ENCODE measurements at places on chromosomes 5 and 9. TPM values are rescaled to one million over a fixed set of nuclear protein-coding genes. Genes with fewer than 3 reads are reported as not detected.

The ZNF608 gene
- 1.3 TPM for total RNA-seq

The MCTP1 gene
- not detected for total RNA-seq

The KIAA0825 gene
- 2.9 TPM for total RNA-seq

The DNAJC18 gene
- 6.4 TPM for total RNA-seq

The ACOT12 gene
- not detected for total RNA-seq

The RAD1 gene
- 18.9 TPM for total RNA-seq

The PDGFRB gene
- total RNA-seq: 1.8 TPM

The FRMD3 gene
- 0.55 TPM for total RNA-seq

The OLFML2A gene
- total RNA-seq: 0.13 TPM

The SPINK13 gene
- total RNA-seq: not detected

The SGCD gene
- 0.22 TPM for total RNA-seq

The AIF1L gene
- total RNA-seq: 0.67 TPM

GRCh38 chr5:83011985-83012384 lies 65.2 kb downstream of the TMEM167A start:
- no peaks in the 10 kb centered on the region for H3K4me1 ChIP-seq
- no peaks in the 10 kb centered on the region for H3K36me3 ChIP-seq
- no peak overlapping the region for H3K27ac ChIP-seq
- no peaks in the 10 kb centered on the region for H3K27me3 ChIP-seq
- no peak overlapping the region for H3K4me3 ChIP-seq
- no peak for DNase-seq

DNA sequence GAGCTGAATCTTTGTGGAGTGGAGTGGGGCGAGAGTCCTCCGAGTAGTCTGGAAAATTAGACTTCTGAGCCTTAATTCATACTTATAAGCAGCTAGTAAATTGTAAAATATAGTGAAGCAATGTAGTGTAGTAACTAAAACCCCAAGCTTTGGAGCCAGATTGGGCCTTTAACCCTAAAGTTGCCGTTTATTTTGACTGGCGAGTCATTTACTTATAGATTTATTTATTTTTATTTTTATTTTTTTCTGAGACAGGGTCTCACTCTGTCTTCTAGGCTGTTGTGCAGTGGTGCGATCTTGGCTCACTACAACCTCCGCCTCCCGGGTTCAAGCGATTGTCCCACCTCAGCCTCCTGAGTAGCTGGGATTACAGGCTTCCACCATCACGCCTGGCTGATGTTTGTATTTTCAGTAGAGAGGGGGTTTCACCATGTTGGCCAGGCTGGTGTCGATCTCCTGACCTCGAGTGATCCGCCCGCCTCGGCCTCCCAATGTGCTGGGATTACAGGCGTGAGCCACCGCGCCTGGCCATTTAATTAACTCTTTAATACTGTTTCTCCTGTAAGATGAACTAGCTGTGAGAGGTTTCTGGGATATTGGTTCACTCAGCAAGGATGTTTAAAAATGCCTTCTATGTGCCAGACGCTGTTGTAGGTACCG lies 687 bp upstream of the RPS23 start:
- H3K4me1 ChIP-seq: peaks cover 17% of the 10 kb centered on the region
- no peak for DNase-seq
- peak overlapping the region; percentile 87 for H3K4me3 ChIP-seq
- peaks cover 3% of the 10 kb centered on the region for H3K36me3 ChIP-seq

DNA sequence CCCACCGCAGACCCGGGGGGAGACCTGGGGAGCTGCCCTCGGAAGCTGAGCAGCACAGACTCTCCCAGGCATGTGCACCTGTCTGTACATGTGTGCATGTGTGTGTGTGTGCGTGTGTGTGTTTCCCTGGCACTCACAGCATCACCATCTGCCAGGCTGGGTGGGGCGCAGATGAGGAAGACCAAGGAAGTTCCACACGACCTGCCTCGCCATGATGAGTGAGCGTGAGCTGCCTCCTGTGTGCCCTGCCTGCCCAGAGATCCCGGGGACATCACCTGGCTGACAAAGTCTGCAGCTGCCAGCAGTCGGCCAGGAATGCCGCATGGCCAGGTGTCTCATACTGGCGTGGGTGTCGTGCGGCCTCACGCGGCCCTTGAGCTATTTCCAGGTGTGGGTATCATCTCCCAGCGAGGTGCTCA lies 4.0 kb upstream of the GPSM1 start:
- DNase-seq: no peak
- H3K4me1 ChIP-seq: peaks cover 24% of the 10 kb centered on the region
- no peak overlapping the region for H3K4me3 ChIP-seq
- no peak overlapping the region for H3K27ac ChIP-seq
- H3K36me3 ChIP-seq: no peaks in the 10 kb centered on the region

DNA sequence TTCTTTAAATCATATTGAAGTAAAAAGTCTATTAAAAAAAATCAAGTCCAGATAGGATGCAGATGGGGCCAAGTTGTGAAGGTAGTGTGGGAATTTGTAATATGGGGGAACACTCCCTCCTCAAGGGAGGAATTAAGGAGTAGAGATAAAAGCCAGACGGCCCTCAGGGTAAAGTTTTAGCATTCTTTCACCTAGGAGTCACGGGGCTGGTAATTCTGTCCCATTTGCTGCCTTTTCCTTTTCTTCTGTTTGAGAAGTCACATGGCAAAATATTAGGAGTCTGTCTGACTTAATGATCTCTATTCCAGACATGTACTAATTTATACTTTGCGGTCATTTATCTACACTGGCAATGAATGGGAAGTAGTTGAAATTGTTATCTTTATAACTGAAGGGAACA lies 61.9 kb downstream of the SNX24 start:
- H3K36me3 ChIP-seq: no peaks in the 10 kb centered on the region
- H3K27me3 ChIP-seq: no peaks in the 10 kb centered on the region
- no peak overlapping the region for H3K27ac ChIP-seq
- DNase-seq: no peak

- no peaks in the 10 kb centered on the region for H3K36me3 ChIP-seq
- H3K27ac ChIP-seq: no peak overlapping the region
- no peaks in the 10 kb centered on the region for H3K4me1 ChIP-seq
- DNase-seq: no peak
- H3K27me3 ChIP-seq: no peaks in the 10 kb centered on the region
These were observed 268.5 kb downstream of the ARRDC3 start for GRCh38 chr5:91114658-91115057.

DNA sequence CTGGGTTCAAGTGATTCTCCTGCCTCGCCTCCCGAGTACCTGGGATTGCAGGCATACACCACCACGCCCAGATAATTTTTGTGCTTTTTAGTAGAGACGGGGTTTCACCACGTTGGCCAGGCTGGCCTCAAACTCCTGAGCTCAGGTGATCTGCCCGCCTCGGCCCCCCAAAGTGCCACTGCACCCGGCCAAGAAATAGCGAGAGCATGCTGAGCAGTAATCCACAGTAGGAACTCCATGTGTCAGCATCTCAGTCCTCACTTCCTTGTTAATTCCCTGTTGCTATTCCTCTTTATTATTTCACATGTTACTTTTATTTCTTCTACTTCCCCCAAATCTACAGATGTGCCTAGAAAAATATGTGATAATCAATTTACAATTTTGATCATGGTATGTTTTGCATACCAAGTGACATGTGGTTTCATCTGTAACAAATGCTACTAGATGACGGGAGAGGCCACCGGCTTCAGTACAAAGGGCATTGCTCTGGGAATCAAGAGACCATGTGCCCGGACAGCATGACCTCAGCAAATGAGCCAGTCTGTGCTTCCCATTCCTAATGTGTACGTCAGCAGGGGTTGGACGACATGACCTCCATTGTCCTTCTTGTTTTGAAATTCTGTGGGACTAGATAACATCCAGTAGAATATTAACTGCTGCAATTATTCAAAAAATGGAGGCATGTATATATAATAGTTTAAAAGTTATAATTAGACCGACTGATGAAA lies 61.6 kb downstream of the FNBP1 start:
- peaks cover 3% of the 10 kb centered on the region for H3K4me1 ChIP-seq
- H3K4me3 ChIP-seq: no peak overlapping the region
- DNase-seq: no peak
- no peaks in the 10 kb centered on the region for H3K27me3 ChIP-seq
- no peaks in the 10 kb centered on the region for H3K36me3 ChIP-seq

GRCh38 chr5:150219861-150220260 lies 30.0 kb downstream of the SLC6A7 start:
- no peaks in the 10 kb centered on the region for H3K36me3 ChIP-seq
- H3K27me3 ChIP-seq: peaks cover 44% of the 10 kb centered on the region
- H3K27ac ChIP-seq: no peak overlapping the region
- DNase-seq: no peak

- no peak overlapping the region for H3K4me3 ChIP-seq
- H3K27me3 ChIP-seq: no peaks in the 10 kb centered on the region
- H3K27ac ChIP-seq: no peak overlapping the region
These were observed 217.5 kb downstream of the MAN2A1 start for GRCh38 chr5:109907189-109907588.

GRCh38 chr5:6752782-6753181 lies 39.5 kb downstream of the TENT4A start:
- H3K27me3 ChIP-seq: no peaks in the 10 kb centered on the region
- peaks cover 39% of the 10 kb centered on the region for H3K36me3 ChIP-seq
- no peak overlapping the region for H3K4me3 ChIP-seq
- H3K27ac ChIP-seq: no peak overlapping the region

- H3K27ac ChIP-seq: peak overlapping the region; percentile 63
- H3K36me3 ChIP-seq: peaks cover 36% of the 10 kb centered on the region
- H3K4me1 ChIP-seq: no peaks in the 10 kb centered on the region
- H3K27me3 ChIP-seq: no peaks in the 10 kb centered on the region
- DNase-seq: peak; percentile 15
These were observed 13.3 kb downstream of the SLC25A46 start for GRCh38 chr5:110751902-110752762.

GRCh38 chr5:122093415-122094180 lies 15.5 kb upstream of the LOX start:
- no peaks in the 10 kb centered on the region for H3K4me1 ChIP-seq
- H3K36me3 ChIP-seq: no peaks in the 10 kb centered on the region
- H3K27me3 ChIP-seq: no peaks in the 10 kb centered on the region
- H3K27ac ChIP-seq: no peak overlapping the region
- H3K4me3 ChIP-seq: no peak overlapping the region

DNA sequence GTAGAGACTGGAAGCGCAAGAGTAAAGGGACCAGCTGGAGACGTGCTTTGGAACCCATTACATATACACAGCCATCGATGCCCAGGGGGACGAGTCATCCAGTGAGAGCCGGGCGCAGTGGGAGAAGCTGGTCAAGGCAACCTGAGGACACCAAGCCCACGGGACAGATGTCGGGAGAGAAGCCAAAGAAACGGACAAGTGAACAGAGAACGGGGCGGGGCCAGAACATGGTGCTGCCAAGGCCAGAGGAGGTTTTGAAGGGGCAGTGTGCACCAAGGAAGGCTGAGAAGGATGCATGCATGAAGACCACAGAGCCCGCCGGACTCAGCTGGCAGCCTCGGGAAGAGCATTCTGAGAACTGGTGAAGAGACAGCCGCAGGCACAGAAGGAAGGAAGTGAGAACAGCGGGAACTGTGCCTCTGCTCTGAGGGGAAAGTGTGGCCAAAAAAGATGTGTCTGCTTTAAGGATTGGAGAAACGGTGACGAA lies 20.3 kb downstream of the CAMSAP1 start:
- H3K27ac ChIP-seq: peak overlapping the region; percentile 63
- H3K4me3 ChIP-seq: peak overlapping the region; percentile 22
- H3K27me3 ChIP-seq: no peaks in the 10 kb centered on the region
- H3K36me3 ChIP-seq: no peaks in the 10 kb centered on the region
- no peak for DNase-seq

DNA sequence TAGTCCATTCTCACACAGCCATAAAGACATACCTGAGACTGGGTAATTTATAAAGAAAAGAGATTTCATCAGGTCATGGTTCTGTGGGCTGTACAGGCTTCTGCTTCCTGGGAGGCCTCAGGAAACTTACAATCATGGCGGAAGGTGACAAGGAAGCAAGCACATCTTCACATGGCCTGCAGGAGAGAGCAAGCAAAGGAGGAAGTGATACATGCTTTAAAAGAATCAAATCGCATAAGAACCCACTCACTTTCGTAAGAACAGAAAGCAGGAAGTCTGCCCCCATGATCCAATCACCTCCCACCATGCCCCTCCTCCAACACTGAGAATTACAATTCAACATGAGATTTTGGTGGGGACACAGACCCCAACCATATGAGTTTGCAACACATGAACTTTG lies 5.1 kb upstream of the FBXO38 start:
- H3K4me1 ChIP-seq: peaks cover 14% of the 10 kb centered on the region
- H3K27ac ChIP-seq: no peak overlapping the region
- DNase-seq: no peak
- no peaks in the 10 kb centered on the region for H3K27me3 ChIP-seq

DNA sequence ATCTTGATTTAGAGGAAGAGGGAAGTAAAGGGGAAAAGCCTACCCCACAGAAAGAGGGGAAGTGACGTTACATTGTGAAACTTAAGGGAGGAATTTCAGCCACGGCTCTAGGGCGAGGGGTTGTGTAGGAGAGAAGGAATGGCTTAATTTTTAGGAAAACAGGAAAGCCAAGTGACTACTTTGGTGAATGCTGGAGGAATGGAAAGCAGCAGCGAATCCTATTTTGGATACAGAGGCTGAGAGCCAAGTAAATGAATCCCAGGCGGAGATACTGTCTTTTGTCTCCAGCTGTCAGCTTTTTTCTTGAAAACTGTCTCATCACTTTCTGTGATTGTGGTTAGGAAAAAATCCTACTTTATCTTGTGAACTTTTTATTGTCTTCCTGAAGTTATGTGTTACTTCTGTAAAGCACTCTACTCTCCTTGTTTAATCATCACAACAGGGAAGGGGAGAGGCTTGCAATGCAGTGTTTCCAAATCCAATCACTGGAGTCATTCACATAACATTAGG lies 188.4 kb downstream of the TSSK1B start:
- H3K36me3 ChIP-seq: no peaks in the 10 kb centered on the region
- DNase-seq: no peak
- H3K27ac ChIP-seq: no peak overlapping the region
- H3K4me3 ChIP-seq: no peak overlapping the region
- H3K4me1 ChIP-seq: no peaks in the 10 kb centered on the region
- H3K27me3 ChIP-seq: no peaks in the 10 kb centered on the region

GRCh38 chr5:13108265-13108664 lies 836.2 kb downstream of the DNAH5 start:
- no peak overlapping the region for H3K4me3 ChIP-seq
- no peak overlapping the region for H3K27ac ChIP-seq
- no peaks in the 10 kb centered on the region for H3K27me3 ChIP-seq
- no peak for DNase-seq

- no peak overlapping the region for H3K4me3 ChIP-seq
- DNase-seq: no peak
- no peaks in the 10 kb centered on the region for H3K27me3 ChIP-seq
- peaks cover 17% of the 10 kb centered on the region for H3K4me1 ChIP-seq
These were observed 5.7 kb upstream of the CHD1 start for GRCh38 chr5:98934546-98934945.

DNA sequence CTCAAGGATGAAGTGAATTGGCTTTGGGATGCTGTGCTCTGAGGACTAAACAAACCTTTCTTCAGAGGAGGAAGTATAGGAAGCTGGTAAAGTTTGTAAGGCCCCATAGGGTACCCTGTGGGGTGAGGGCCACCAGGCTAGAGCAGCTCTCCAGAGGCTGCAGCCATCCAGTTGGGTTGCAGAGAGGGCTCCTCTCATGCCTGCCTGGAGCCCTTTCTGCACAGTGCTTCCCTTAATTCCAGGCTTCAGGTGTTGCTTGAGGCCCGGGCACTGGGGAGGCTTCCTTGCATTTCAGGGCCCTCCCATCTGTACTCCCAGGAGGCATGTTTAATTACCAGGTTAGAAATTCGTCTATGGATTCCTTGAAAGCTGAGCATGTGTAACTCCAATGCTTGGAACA lies 95.3 kb upstream of the FSTL4 start:
- no peaks in the 10 kb centered on the region for H3K27me3 ChIP-seq
- no peaks in the 10 kb centered on the region for H3K4me1 ChIP-seq
- H3K36me3 ChIP-seq: no peaks in the 10 kb centered on the region
- no peak overlapping the region for H3K4me3 ChIP-seq
- DNase-seq: no peak

- H3K27ac ChIP-seq: no peak overlapping the region
- no peak for DNase-seq
- H3K36me3 ChIP-seq: no peaks in the 10 kb centered on the region
- H3K4me1 ChIP-seq: no peaks in the 10 kb centered on the region
- peaks cover 25% of the 10 kb centered on the region for H3K27me3 ChIP-seq
- no peak overlapping the region for H3K4me3 ChIP-seq
These were observed 105.8 kb downstream of the GDA start for GRCh38 chr9:72254901-72255545.

Data from T-cell (primary cell).